ENCODE measurements at places on chromosomes 3 and 15.

DNA sequence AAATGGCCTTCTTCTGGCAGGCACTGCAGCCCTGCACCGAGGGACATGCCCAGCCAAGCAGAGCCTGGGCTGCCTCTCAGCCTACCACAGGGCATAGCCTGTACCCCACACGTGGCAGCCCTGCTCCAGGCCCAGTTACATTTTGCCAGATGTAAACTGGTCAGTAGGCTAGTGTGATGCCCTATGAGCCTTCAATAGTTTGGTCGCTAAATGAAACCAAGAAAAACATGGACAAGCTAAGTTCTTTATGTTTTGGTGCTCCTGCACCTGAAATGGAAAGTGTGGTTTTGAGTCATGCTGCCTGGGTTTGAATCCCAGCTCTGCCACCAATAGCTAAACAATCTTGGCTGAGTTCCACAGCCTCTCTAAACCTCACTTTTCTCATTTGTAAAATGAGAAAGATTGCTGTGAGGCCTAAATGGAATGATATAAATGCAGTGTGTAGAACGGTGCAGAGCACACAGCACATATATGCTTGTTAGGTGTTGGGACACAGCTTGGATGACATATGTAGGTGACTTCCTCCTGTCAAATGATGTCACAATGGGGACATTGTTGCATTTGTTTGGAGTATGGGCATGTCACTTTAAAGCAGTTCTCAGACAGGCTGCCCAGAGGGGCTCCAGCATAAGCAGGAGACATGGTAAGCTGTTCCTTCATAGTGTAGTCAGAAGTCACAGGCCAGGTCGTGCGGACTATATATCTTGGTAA, 57.4 kb downstream of the ZBTB38 start:
- no peak for DNase-seq

GRCh38 chr3:99321261-99321660, 317.1 kb upstream of the COL8A1 start:
- DNase-seq = no peak

DNA sequence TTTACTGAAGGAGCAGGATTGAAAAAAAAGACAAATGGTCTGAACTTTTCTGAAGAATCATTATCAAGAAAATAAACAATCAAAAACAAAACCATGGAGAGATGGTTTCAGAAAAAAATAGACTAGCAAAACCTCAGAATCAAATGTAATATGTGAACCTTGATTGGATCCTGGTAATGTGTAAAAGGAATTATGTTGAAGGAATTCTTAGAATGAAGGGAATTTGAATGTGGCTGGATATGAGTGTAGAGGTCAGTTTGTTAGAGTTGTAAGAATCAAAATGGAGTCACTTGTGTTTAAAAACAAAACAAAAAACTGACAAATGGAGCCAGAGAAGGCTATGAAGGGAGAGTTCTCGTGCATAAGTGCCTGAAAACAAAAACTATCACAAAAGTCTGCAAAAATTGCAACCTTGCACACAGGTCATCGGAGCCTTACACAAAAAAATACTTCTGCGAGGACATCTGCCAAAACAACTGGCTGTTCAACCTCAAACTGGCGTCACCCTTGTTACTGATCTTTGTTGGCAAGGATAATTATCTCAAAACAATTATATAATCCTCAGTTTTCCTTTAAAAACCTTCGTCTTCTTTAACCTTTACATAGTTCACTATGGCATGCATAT, 19.1 kb upstream of the ATP13A3 start:
- no peak for DNase-seq

- DNase-seq = no peak
Observed at GRCh38 chr3:47512416-47513124, 942 bp downstream of the ELP6 start.

DNA sequence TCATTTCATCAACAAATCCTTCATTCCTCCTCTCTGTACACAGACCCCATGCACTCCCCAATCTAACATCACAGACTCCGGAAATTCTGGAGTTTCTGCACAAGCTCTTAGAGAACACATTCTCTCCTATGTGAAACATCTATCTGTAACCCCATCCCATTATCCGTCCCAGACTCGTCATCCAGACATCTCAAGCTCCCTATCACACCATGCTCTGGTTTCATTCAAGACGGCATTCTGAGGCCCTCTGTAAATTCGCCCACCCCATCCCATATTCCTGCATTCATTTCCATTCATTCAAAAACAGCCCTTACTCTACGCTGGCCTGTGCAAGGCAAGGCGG, 575 bp downstream of the LEO1 start:
- DNase-seq = no peak

- DNase-seq = no peak
Observed at GRCh38 chr15:98226578-98226977, 266.1 kb downstream of the ARRDC4 start.

DNA sequence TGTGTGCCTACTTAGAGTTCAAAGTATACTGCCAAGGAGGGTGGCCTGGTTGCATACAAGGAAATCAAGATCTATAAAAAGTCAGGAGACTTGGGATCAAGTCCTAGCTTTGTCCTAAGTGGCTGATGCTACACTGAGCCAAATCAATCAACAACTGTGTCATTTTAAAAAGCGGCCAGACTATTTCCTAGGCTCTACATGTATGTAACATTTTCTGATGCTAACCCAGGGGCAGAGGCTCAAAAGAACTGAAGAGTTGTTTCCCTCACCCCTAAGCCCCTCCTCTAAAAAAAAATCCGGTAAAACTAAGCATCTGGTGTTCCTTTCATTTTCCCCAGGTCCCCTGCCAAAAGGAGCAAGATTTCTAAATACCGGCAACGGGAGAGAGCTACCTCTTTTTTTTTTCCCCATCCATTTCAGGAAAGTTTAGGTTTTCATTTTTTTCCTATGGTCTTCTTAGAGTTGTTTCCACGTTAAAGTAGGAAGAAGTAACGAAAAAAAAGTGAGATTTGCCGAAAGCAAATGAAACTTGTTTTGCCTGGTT, 18.8 kb upstream of the CHD2 start:
- no peak for DNase-seq

- no peak for DNase-seq
Observed at GRCh38 chr3:53114412-53115074, 15.7 kb downstream of the RFT1 start.

GRCh38 chr3:179190581-179190980, 42.4 kb downstream of the PIK3CA start:
- DNase-seq = no peak

DNA sequence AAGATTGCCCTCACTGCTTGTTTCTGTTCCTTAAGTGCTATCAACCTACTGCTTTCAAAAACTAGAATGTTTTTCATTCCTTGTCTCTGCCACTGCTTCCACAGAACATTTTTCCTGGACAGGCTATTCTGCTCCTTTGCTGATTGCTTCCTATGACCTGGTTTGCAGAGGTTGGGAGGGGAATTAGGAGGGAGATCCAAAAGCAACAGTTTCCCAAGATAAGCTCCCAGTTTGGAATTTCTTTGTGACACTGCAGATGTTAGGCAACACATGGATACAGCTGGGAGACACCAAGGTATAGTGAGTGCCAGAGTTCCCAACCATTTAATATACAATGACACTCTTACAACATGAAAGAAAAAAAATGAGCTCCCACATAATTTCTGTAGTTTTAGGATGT, 1036.5 kb downstream of the ROBO2 start:
- DNase-seq = no peak

DNA sequence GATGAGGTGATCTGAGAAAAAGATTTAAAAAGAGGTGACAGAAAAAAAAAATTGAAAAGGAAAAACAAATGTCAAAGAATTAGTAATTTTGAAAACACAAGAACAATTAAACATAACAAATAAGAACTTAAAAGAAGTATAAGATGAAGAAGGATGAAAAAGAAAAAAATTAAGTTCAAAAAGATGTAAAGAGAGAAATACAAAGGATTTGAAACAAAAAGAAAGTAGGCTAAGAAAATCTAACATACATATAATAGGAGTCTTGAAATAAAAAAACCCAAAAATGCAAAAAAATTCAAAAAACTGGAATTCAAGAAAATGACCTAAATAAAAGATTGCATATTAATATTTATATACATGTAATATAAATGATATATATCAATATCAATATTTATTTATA, 949.2 kb downstream of the MCTP2 start:
- DNase-seq = no peak

DNA sequence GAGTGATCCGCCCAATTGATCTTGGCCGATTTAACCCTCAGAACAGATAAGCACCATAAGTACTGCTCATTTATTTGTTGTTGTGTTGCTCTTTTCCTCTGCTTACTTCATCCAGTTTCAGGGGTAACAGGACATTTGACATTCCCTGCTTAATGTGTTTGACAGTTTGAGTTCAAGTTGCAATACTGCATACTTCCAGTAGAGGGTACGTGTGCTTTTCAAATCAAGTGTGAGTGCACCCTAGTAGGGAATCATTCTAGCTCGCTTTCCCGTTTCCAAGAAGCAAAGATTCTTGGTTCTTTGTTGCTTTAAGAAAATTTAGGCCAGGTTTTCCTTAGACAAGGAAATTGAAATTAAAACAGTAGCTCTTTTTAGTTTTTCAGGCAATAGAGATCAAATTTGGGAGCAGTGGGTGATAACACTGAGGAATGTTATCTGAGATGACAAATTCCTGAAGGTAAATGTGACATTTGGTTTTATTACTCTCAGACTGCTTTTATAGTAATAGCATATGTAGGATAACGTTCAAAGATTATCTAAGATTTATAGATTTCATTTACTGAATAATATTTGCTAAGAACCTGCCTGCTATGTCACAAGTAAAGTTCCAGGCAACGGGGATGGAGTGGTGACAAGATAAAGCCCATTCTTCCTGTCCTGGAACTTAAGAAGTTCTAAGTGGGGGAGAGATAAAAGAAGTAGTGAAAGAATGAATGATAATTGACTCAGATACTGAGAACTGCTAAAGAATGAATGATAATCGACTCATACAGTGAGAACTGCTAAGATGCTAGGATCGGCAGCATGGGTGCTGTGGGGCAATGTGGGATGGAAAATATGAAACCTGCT, 73.3 kb downstream of the SYNPR start:
- DNase-seq = no peak

- DNase-seq = no peak
Observed at GRCh38 chr3:97835761-97836160, 13.9 kb downstream of the CRYBG3 start.

DNA sequence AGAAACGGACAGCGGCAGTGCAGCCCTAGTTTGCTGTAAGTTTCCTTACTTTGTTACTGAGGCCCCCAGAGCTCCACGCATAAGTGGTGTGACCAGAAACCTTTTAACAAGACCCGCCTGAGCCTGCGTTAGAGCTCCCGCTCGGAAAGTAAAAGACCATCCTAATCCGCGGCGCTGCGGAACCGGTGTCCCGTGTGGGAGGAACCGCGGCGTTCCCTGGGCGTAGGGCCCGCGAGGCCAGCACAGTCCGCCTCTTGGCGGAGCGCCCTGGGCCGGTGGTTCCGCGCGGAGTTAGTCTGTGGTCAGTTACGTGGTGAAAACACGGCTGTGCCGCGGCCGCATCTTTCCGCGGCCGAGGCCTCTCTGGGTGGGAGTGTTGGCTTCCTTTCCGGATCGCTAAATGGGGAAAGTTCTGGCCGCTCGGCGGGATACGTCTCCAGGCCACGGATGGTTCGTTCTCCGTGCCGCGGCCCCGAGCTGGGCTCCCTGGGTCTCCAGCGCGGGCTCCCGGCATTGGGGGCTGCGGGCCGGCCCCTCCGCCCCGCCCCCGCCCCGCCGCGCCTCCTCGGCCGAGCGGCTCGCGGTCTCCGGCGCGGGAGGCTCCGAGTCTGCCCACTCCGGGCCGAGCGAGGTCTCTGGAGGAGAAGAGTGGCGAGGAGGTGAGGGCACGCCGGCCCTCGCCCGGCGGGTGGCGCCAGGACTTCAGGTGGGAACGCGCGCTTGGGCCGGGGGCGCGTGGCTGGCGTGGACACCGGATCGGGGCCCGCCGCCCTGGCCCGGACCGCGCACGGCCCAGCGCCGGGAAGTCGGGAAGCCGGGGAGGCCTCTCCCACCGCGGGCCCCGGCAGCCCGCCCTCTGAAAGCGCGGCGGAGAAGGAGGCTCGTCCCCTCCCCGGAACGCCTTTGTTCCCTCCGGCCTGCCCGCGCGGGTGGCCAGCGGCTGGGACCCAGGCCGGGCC, 754 bp downstream of the B3GNT5 start:
- no peak for DNase-seq

All from GOT3 (cell line).